ENCODE measurements at places on chromosomes 11 and 22.

DNA sequence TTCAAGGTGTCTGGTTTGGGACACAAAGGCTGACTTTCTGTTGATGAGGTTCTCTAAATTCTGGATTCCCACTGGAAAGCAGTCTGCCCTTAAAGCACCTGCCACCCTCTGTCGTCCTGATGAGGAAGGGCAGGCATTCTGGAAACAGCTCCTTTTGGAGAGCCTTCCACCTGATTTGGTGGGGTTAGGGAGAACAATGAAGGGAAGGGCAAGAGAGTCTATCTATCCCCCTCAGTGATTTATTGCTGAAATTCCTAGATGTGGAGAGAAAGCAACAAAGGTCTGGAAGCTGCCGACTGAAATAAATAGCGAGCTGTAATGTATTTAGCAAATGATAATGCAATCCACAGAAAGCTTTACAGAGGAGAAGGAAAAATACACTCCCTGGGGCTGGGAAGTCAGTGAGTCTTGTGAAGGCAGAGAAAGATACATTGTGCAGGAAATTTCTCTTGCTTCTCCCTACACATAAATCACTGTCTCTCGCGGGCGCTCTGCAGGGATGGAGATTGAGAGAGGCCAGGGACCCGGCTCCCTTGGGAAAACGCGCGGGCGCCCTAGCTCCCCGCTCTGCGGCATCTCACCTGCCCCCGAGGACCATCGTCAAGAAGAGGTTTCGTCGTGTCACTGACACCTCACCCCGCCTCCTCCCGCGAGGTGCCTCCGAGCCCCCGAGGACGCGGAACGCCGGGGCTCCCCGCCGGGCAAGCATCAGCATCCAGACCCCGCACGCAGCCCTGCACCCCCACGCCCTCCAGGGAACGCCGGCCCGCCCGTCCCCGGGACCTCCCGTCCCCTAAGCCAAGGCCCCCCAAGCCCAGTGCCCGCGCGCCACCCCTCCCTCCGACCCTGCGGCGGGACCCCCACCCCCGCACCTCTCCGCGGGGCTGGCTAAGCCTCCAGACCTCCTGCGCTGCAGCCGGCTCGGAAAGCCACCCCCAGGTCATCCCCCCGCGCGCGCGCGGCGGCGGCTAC lies 673 bp downstream of the CDON start:
- peak; percentile 16 for DNase-seq

GRCh38 chr11:77217156-77217555 lies 84.3 kb downstream of the GDPD4 start:
- no peak for DNase-seq

- DNase-seq = no peak
Measured at GRCh38 chr11:76838678-76839068, 22.0 kb upstream of the ACER3 start.

DNA sequence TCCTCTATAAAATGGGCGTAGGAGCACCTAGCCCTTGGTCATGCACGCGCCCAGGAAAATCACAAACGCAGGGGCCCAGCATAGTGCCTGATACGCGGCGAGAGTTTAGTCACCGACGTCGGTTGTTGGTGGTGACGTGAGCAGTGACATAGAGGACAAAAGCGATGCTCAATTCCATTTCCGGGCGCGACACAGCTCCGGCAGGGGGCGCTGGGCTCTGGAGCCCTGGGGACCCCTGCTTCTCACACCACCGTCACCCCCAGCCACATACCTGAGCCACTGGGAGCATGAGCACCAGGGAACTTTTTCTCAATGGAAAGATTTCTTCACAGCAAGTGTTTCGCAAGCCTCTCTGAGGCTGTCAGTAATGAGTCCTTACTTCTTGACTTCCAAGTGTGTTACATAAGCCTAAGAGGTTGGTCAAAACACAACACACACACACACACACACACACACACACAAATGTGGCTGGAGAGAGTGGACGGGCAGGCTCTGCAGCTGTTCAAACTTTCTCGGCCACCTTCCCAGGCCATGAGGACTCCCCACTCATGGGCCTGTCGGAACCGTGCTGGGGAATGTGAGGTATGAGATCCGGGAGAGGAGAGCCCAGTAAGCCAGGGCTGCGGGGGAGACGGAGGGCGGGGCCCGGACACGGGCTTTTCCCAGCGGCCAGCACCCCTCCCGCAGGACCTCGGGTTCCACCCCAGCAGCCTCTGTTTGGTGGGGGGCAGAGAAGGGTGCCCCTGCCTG lies 36.9 kb upstream of the LINC01488 start:
- DNase-seq = no peak

- no peak for DNase-seq
Measured at GRCh38 chr11:89119426-89119825, 53.6 kb upstream of the GRM5 start.

DNA sequence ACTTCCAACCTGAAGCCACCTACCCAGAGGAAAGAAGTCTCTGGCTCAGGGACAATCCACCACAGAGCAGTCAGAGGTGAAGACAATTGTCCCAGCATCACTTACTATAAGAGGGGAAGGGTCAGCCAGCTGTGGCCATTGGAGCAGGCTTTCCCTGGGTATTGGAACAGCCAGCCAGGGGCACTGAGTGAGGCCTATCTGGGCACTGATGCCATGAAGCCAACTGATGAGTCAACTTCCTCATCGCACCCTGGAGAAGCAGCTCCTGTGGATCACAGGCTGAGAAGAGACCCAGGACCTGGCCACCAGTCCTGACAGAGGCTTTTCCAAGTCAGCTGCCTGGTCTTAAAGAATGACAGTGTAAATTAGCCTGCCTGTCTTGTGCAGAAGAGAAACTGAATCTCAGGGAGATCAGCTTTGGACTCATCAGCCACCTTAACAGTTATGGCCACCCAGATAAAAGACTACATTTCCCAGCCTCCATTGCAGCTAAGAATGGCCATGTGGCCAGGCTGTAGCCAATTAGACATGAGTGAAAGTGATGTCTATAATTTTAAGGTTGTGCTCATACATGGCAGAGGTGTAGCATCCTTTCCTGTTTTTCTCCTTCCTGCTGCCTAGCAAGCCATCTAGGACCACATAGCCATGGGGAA lies 19.0 kb downstream of the CHST1 start:
- DNase-seq = no peak

DNA sequence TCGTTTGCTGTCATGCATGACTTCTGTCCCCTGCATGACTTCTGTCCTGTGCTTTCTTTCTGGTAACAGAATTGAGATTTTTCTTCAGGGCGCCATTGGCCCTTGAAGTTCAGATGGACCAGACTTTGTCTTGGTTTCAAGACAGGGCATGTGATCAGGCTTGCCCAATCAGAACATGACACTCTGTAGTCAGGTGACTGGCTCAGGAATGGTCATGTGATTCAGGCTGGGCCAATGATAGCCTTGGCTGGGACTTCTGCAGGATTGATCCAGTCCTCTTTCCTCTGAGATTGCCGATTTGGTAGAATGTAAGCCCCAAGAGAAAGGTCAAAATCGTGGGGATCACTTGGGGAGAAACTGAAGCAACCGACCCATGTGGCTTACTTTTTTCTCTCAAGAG lies 90.5 kb upstream of the ALX4 start:
- DNase-seq = no peak

- DNase-seq = no peak
Measured at GRCh38 chr11:65183201-65183891, 1.6 kb downstream of the CAPN1 start.

DNA sequence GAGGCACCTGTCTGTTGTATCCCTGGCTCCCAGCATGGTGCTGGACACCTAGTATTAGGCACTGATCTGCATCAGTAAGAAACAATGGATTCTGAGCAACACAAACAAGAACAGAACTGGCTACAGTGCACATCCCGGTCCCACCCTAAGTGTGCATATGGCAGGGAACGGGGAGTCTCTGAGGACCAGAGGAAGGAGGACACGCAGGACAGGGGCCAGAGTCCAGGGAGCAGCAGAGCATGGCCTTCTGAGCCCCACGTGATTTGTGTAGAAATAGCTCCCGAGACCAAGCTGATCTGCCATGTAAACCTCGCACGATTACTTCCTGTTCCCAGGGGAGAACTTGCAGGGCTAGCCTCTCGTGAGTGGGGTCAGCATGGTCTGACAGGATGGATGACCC lies 12.7 kb upstream of the SNX32 start:
- no peak for DNase-seq
